ENCODE measurements at places on chromosomes 11 and 22. TPM values are rescaled to one million over a fixed set of nuclear protein-coding genes. Genes with fewer than 3 reads are reported as not detected.

DNA sequence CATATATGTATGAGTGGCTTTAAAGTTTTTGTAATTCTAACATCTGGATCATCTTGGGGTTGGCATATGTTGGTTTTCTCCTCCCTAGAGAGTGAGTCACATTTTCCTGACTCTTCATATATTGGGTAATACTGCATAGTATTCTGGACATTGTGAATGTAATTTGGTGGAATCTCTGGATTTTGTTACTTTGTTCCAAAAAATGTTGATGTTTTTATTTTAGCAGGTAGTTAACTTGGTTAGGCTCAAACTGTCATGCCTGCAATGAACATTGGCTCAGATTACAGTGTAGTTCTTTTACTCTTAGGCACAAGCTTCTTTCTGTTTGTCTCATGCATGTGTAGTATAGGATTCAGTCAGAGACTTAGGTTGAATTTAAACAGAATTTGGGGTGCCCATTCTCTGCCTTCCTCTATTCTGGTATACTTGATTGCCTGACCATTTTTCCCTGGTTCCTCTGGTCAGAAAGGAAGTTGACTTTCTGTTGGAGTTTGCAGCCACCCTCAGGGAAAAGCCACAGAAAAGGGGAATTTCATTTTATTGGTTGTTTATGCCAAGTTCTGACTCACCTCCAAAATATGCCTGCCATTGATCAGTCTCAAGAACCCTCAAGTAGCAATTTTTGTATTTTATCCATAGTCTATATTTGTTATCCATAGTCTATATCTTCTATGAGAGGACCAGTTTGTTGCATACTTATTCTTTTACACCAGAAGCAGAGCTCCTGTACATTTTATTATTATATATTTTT, 151.7 kb downstream of the UVRAG start:
- H3K27me3 ChIP-seq = no peaks in the 10 kb centered on the region
- H3K4me1 ChIP-seq = no peaks in the 10 kb centered on the region
- no peak for DNase-seq
- H3K36me3 ChIP-seq = no peaks in the 10 kb centered on the region

Gene CRYBB2
- total RNA-seq = not detected

- no peaks in the 10 kb centered on the region for H3K4me1 ChIP-seq
- H3K27ac ChIP-seq = no peak overlapping the region
- DNase-seq = no peak
- no peak overlapping the region for H3K4me3 ChIP-seq
- no peaks in the 10 kb centered on the region for H3K27me3 ChIP-seq
- H3K36me3 ChIP-seq = peaks cover 25% of the 10 kb centered on the region
Measured at GRCh38 chr22:42214633-42215415, 55.6 kb downstream of the TCF20 start.

GRCh38 chr11:75795276-75796090, 19.5 kb upstream of the UVRAG start:
- no peak for DNase-seq
- H3K27ac ChIP-seq = no peak overlapping the region
- no peaks in the 10 kb centered on the region for H3K27me3 ChIP-seq
- no peak overlapping the region for H3K4me3 ChIP-seq

GRCh38 chr11:72079819-72080325, 470 bp downstream of the NUMA1 start:
- peak overlapping the region; percentile 82 for H3K4me3 ChIP-seq
- DNase-seq = no peak
- peak overlapping the region; percentile 91 for H3K27ac ChIP-seq

Gene SLC7A4
- total RNA-seq = 20.4 TPM

All from ascending aorta (tissue), 2 donors.